Activated naive CD8-positive, alpha-beta T cell treated with anti-CD3 and anti-CD28 coated beads, Interleukin-2, amount 10 ng/mL, durations not matched to agents 7 days and 5 days (primary cell): ENCODE measurements at places on chromosomes 11 and 22. TPM values are rescaled to one million over a fixed set of nuclear protein-coding genes. Genes with fewer than 3 reads are reported as not detected.

The KCNC1 gene
- total RNA-seq: not detected

DNA sequence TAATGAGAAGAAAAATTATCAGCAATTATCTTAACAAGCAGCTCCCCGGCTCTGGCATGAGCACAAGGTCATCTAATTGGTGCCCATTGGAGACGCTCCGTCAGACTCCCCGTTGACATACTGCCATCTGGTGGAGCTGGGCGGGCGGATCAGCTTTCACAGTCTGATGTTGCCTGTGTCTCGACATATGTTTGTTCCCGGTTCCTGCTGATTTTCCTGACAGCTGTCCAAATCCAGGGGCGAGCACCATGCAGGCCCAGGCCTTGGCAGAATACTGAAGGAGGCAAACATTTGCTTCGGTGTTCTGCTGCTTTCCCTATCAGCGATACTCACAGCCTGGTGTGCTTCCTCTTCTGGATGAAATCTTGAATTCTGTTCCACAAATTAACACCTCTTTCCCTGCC lies 43.8 kb upstream of the BARX2 start:
- peaks cover 2% of the 10 kb centered on the region for H3K27me3 ChIP-seq
- no peak overlapping the region for H3K4me3 ChIP-seq
- no peaks in the 10 kb centered on the region for H3K36me3 ChIP-seq
- DNase-seq: peak; percentile 69

- no peaks in the 10 kb centered on the region for H3K4me1 ChIP-seq
- DNase-seq: no peak
- H3K4me3 ChIP-seq: no peak overlapping the region
Measured at GRCh38 chr11:34481307-34481706, 32.3 kb downstream of the ELF5 start.

DNA sequence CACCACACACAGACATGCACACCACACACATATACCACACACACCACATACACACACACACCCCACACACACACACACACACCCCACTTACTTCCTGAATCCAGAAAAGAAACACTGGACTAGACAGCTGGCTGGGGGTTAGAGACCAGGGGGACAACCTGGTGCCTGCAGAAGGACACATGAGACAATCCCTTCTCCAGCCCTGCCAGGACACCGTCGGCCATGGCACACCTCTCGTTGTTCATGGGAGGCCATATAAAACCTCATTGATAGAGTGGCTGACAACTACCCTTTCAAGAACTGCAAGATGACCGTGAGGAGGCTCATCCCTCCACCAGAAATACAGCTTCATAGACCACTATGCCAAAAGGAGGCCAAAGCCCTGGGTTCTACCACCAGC lies 54.3 kb downstream of the IGSF9B start:
- no peak overlapping the region for H3K27ac ChIP-seq
- H3K27me3 ChIP-seq: no peaks in the 10 kb centered on the region
- no peak for DNase-seq
- H3K36me3 ChIP-seq: peaks cover 22% of the 10 kb centered on the region
- H3K4me1 ChIP-seq: peaks cover 7% of the 10 kb centered on the region

DNA sequence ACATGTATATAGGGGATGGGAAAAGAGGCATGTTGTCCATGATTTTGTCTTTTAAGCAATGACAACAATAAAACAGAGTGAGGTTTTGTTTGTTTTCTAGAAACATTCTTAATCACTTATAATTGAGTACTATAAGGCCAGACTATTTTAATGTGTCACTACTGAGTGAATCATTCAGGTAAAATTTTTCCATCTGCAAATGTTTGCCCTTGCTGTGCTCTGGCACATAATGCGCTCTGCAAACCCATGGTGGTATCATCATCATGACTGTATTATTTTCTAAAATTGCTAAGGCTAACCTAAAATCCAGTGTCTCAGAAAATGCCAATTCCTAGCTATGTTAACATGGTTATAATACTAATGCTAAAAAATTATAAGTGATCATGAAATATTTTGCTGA lies 261.2 kb downstream of the CADM1 start:
- H3K4me3 ChIP-seq: no peak overlapping the region
- H3K27me3 ChIP-seq: no peaks in the 10 kb centered on the region

- peaks cover 22% of the 10 kb centered on the region for H3K27me3 ChIP-seq
- DNase-seq: no peak
- H3K4me3 ChIP-seq: no peak overlapping the region
- H3K27ac ChIP-seq: no peak overlapping the region
- H3K36me3 ChIP-seq: no peaks in the 10 kb centered on the region
Measured at GRCh38 chr11:31844351-31844750, 33.2 kb upstream of the PAX6 start.

- no peak overlapping the region for H3K27ac ChIP-seq
- DNase-seq: no peak
- H3K27me3 ChIP-seq: peaks cover 27% of the 10 kb centered on the region
Measured at GRCh38 chr11:18853086-18853720, 61.6 kb upstream of the PTPN5 start.

DNA sequence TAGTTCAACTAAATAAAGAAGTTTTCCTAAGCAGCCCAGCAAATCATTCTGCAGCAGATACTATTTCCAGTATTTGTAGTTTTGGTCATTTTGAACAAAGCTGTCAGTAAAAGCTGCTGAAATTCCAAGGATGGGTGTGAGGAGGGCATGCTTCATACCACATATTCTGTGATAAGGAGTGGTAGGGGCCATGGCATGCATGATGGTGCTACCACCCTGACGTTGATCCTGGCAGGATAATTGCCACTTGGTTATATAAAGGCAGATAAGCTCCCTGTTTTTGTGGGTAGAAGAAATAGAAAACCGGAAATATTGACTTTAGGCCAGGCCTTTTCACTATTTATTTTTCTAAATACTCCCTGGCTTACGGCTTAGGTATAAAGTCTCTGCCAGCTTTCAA lies 33.1 kb upstream of the L3MBTL2 start:
- H3K4me1 ChIP-seq: peaks cover 14% of the 10 kb centered on the region
- no peak overlapping the region for H3K27ac ChIP-seq
- H3K4me3 ChIP-seq: no peak overlapping the region
- no peaks in the 10 kb centered on the region for H3K27me3 ChIP-seq

DNA sequence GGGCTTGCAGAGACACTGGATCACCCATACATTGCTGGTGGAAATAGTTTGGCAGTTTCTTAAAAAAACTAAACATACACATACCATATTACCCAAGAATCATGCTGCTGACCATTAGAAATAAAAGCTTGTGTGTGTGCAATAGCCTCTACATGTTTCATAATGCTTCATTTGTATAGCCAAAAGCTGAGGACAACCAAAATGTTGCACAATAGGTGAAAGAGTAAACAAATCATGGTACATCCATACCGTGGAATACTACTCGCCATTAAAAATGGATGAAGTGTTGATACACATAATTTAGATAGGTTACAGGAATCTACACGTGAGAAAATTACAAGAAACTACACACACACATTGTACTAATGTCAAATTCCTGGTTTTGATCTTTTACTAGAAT lies 6.5 kb downstream of the KBTBD3 start:
- H3K36me3 ChIP-seq: peaks cover 12% of the 10 kb centered on the region
- H3K27me3 ChIP-seq: no peaks in the 10 kb centered on the region
- H3K4me1 ChIP-seq: peaks cover 6% of the 10 kb centered on the region
- H3K4me3 ChIP-seq: no peak overlapping the region

DNA sequence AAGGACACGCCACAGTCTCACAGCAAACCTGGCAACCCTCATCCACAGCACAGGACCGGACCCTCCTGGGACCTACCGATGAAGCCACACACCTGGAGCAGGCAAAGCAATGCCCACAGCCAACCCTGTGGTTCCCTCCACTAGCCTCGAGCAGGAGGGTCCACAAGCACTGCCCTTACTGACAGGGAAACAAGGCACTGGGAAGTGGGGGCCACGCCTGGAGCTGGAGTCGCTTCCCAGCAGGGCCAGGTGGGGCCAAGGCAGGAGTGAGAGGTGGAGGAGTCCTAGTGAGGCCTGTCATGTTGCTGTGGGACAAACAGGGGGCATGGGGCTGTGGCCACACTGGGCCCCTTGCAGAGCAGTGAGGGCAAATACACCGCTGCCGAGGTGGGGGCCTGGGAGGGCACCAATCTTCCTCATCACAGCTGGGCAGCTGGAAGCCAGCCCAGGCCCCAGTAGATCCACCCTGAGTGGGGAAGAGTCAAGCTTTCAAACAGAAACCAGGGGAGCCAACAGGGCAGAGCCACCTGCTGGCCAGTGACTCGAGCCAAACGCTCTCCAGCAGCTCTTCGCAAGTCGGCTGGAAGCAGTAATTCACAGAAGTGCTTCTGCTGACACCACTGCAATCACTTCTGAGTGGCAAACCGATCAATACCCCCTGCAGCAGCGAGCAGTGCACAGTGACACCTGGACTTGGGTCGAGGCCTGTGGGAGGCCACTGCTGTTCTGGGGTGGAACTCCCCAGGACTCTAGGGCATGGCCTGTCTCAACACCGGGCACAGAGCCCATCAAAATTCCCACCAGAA lies 13.7 kb downstream of the SULT4A1 start:
- H3K27me3 ChIP-seq: peaks cover 2% of the 10 kb centered on the region
- peaks cover 2% of the 10 kb centered on the region for H3K4me1 ChIP-seq
- no peak overlapping the region for H3K27ac ChIP-seq
- H3K4me3 ChIP-seq: no peak overlapping the region

GRCh38 chr11:24716403-24716802 lies 219.6 kb downstream of the LUZP2 start:
- no peaks in the 10 kb centered on the region for H3K27me3 ChIP-seq
- no peak overlapping the region for H3K4me3 ChIP-seq
- no peaks in the 10 kb centered on the region for H3K4me1 ChIP-seq
- no peak for DNase-seq
- H3K27ac ChIP-seq: no peak overlapping the region

- H3K27me3 ChIP-seq: peaks cover 8% of the 10 kb centered on the region
- DNase-seq: no peak
- no peak overlapping the region for H3K27ac ChIP-seq
- no peaks in the 10 kb centered on the region for H3K4me1 ChIP-seq
- no peak overlapping the region for H3K4me3 ChIP-seq
Measured at GRCh38 chr11:33488971-33489370, 211.7 kb downstream of the C11orf91 start.

GRCh38 chr11:109490953-109491635 lies 69.1 kb downstream of the C11orf87 start:
- H3K27me3 ChIP-seq: no peaks in the 10 kb centered on the region
- no peaks in the 10 kb centered on the region for H3K4me1 ChIP-seq
- no peak overlapping the region for H3K27ac ChIP-seq
- no peak for DNase-seq
- H3K4me3 ChIP-seq: no peak overlapping the region

DNA sequence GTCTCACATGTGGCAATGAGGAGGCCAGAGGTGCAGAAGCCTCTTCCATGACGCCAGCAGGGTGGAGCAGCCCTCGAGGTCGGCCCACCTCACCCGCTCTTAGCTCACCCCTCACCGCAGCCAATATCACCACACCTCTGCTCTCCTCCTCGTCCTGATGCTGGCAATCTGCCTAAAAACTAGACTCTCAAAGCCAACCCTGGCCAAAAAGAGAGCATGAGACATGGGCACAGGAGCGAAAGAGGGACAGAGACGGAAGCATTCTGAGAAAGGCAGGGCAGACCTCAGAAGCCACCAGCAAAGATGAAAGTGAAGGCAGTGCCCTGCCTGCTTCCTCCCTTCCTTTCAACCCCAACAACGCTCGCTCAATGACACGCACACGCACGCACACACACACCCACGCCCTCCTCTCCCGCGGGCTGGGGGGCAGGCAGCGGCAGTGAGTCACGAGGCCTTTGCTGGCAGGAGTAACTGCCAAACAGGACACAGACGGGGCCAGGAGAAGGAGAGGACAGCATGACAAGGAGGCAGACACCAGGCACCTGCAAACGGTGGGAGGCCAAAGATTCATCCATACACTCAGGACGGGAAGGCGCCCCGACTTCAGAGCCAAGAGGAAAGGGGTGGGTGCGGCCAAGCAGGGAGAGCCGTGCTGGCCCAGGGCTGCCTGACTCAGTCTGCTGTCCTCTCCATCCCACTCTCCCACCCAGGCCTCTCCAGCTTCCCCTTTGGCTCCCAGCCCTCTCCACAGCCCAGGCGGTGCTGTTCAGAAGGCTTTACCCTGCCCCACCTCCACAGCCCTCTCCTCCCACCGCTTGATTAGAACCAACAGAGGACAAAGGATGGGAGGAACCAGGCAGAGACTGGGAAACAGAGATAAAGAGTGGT lies 11.4 kb downstream of the IGSF9B start:
- DNase-seq: peak; percentile 79
- H3K4me1 ChIP-seq: peaks cover 67% of the 10 kb centered on the region
- H3K27me3 ChIP-seq: no peaks in the 10 kb centered on the region
- H3K27ac ChIP-seq: peak overlapping the region; percentile 98
- peaks cover 34% of the 10 kb centered on the region for H3K36me3 ChIP-seq

DNA sequence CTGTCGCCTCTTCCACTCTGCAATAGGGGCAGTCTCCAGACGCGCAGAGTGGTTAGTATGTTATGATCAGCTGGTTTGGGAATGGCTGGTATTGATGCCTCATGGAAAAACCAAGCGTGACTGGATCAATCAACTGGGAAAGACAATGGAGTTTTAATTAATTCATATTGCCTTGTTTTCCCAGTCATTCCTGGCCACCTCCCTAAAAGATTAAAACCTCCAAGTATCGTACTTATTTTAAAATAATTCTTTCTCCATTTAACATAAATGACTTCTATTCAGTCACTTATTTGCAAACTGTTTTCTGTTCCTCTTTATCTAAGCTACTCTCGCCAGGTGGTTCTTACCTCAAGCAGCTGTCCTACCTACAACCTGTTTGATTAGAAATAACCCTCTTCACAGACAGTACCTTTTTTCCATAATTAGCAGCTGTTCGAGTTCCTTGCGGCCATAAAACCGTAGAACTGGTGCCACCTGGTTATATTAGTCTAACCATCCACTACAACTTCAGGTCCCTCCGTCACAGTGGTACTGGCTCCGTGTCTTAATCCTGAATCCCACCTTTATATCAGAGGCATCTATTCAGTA lies 898 bp downstream of the ZNF215 start:
- no peak overlapping the region for H3K27ac ChIP-seq
- no peaks in the 10 kb centered on the region for H3K36me3 ChIP-seq
- DNase-seq: no peak
- H3K4me1 ChIP-seq: peaks cover 17% of the 10 kb centered on the region
- peak overlapping the region; percentile 83 for H3K4me3 ChIP-seq
- H3K27me3 ChIP-seq: peaks cover 29% of the 10 kb centered on the region

- H3K4me1 ChIP-seq: peaks cover 8% of the 10 kb centered on the region
- H3K36me3 ChIP-seq: no peaks in the 10 kb centered on the region
- no peaks in the 10 kb centered on the region for H3K27me3 ChIP-seq
- peak; percentile 44 for DNase-seq
Measured at GRCh38 chr22:21009638-21010425, 5.1 kb upstream of the P2RX6 start.

DNA sequence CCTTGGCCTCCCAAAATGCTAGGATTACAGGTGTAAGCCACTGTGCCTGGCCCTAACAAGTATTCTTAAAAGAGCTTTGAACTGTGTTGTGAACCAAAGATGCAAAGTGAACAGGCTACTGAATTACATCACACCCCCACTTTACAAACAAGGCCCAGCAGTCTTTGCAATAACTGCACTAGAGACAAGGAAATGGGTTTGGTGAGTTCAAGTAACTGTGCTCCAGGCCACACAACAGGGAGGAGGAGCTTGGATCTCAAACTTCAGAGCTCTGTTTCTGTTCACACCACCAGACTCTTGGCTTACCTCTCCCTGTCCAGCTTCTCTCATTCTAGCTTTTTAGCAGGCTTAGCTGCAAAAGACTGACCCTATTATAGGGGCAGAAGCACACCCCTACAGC lies 30.4 kb upstream of the RASL10A start:
- H3K4me3 ChIP-seq: no peak overlapping the region
- no peak for DNase-seq
- H3K36me3 ChIP-seq: peaks cover 13% of the 10 kb centered on the region
- no peak overlapping the region for H3K27ac ChIP-seq
